SK-MEL-5 (cell line): ENCODE measurements at places on chromosomes 1 and 21.

GRCh38 chr21:44711327-44712202, at the start of gene TSPEAR:
TSS of gene TSPEAR (minus strand) at chr21:44711572. CDS start at chr21:44711514, 58 bp downstream.
- DNase-seq = no peak

DNA sequence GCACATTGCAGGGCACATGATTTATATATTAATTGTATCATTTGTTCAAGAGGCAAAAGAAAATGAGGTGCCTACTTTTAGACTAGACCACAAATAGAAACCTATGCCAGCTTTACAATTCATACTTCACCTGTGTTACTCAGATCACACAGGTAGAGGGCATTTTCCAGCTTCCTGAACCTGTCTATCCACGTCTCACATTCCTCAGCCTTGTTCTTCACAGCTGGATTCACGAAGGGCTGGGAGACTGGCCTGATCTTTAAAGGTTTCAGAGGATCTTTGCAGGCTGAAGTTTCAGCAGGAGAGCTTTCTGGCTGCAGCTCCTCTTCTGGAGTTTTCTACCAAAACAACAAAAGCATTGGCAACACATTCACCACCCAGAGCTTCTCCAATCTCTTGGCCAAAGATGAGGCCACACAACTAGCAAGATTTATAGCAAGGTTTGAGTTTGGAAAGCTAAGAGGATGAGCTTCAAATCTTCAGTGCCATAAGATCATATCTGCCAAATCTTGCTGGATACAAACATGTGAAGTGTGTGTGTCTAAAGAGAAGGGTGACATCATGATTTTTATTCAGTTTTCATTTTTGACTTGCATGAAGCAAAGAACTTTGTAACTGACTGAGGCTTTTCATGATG, 71.0 kb upstream of the CYP2J2 start:
- DNase-seq = no peak

- DNase-seq = no peak
Observed at GRCh38 chr1:212230329-212230728, 54.9 kb upstream of the PPP2R5A start.

DNA sequence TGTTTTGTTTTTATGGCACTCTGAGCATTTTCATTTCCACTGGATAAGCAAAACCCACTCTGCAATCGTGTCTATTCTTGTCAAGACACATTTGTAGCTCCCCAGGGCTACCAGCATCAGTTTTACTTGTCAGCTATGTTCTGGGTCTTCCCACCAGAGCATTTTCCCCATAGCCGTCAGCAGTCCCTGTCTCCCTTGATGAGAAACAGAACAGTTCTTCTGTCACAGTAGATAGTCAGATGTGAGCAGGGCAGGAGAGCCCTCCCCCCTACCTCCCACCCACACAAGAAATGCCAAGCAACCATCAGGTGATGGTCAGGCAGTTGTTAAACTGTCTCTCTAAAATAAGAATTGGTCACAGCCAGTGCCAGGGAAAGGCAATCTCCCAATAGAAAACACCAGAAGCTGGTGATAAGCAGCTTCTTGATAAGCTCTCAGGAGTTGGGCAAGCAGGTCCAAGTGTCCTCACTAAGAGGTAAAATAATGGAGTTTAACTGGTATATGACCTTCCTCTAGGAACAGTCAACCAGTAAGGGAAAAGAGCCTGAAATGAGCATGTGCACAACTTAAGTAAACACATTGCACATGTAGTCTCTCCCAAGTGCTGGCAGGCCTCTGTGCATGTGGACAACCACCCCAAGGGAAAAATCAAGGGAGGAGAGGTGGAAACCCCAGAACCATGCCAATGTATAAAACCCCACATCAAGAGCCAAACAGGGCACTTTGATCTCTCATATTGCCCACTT, 208.2 kb downstream of the S1PR1 start:
- DNase-seq = no peak

DNA sequence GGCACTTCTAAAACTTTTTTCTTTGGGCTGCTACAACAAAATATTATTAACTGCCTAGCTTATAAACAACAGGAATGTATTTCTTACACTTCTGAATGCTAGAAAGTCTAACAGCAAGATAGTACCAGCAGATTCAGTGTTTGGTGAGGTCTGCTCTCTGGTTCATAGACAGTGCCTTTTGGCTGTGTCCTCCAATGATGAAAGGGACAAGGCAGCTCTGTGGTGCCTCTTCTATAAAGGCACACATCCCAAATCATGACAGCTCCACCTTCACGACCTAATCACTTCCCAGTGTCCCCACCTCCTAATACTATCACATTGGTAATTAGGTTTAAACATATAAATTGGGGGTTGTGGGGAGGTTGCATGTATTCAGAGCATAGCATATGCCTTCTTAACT, 9.5 kb downstream of the CFH start:
- DNase-seq = no peak

- no peak for DNase-seq
Observed at GRCh38 chr21:33677450-33677849, 35.1 kb downstream of the ITSN1 start.

DNA sequence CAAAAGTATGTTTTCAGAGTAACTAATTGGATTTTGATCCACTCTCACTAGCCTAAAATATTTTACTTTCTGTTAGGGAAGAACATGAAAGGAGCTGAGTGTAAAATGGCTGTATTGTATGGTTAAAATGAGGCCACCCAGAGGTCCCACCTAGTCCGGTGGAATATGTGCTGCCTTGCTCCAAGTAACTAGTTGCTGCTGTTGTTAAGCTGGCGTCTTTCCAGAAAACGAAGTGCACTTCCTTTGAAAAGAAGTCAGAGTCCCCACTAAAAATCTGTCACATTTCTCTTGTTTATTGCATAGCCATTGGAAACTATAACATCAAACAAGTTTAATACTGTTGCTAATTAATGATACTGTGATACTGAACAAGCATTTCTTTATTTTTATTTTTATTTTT, 3.2 kb downstream of the SLC25A33 start:
- DNase-seq = no peak

DNA sequence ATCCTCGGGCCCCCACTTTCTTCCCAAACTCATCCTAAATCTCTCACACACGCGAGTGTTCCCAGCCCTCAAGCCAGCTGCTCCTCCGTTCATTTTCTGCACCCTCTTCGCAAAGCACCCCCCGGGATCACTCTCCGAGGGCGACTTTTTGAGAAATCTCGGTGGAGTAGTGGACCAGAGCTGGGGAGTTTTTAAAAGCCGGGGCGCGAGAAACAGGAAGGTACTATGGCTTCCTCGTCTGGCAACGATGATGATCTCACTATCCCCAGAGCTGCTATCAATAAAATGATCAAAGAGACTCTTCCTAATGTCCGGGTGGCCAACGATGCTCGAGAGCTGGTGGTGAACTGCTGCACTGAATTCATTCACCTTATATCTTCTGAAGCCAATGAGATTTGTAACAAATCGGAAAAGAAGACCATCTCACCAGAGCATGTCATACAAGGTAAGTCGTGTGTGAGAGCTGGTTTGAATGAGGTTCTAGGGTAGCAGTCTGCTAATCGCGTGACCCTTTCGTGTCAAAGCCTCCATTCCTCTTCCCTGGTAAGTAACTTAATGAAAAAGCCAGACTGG, 800 bp downstream of the DR1 start:
- DNase-seq = peak; percentile 28

DNA sequence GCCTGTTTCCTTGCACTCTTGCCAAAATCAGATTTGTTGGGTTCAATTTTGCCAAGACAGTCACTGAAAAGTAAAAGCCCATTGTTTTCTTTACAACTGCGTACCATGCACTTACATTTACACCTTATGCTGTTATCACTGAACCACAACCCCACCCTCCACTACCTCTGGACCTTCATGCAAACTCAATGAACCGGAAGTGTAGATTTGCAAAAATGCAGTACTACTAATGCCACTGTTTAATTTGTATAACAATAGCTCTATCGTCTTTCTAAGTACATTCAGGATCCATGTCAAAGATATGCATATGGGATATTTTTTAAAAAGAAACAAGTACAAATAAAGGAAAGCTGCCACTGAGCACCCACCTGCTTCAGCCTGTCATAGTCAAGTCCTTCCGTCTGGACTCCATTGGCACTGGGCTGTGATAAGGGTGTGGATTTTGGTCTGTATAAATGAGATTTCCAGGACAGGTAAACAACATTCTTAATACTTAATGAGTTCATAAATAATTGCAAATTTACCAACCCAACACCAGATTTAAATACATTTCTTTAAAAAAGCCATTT, 72.9 kb upstream of the LBR start:
- no peak for DNase-seq

DNA sequence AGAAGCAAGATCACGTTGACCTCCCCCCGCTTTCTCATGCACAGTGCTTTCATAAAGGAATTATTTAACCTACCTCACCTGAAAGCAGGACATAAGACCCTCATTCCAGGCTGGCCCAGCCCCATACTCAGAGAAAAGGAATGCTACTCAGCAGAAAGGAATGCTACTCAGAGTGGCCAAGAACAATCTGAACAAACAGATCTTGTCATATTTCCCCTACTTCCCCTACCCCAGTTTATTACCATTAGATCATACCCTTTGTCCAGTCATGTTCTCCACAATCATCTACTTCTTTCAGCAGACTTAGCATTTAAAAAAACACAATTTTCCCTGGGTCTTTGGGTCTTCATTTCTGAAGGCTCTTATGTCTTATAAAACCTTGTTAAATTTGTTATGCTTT, 89.8 kb downstream of the SLC16A1 start:
- DNase-seq = no peak

- no peak for DNase-seq
Observed at GRCh38 chr1:15835205-15835740, 12.2 kb upstream of the SPEN start.

GRCh38 chr1:227887697-227888403, 59.9 kb downstream of the WNT9A start:
- no peak for DNase-seq

DNA sequence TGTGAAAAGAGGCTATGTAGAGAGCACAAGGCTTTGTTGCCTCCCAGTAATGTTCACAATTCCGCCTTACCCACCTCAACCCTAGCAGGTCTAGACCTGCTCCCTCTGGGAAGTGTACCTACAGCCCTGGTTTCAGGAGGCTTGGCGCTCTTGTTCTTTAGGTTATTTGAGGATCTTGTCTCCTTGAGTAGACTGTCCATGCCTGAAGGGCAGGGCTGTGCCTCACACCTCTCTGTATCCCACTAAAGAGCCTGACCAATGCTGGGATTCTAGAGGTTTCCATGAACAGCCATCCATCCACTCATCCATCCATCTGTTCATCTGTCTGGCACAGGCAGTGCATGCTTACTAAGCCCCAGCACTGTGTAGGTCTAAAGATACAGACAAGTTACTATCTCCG, 1.0 kb downstream of the RAB7B start:
- no peak for DNase-seq

GRCh38 chr1:154218545-154218944, 2.2 kb upstream of the UBAP2L start:
- DNase-seq = no peak

DNA sequence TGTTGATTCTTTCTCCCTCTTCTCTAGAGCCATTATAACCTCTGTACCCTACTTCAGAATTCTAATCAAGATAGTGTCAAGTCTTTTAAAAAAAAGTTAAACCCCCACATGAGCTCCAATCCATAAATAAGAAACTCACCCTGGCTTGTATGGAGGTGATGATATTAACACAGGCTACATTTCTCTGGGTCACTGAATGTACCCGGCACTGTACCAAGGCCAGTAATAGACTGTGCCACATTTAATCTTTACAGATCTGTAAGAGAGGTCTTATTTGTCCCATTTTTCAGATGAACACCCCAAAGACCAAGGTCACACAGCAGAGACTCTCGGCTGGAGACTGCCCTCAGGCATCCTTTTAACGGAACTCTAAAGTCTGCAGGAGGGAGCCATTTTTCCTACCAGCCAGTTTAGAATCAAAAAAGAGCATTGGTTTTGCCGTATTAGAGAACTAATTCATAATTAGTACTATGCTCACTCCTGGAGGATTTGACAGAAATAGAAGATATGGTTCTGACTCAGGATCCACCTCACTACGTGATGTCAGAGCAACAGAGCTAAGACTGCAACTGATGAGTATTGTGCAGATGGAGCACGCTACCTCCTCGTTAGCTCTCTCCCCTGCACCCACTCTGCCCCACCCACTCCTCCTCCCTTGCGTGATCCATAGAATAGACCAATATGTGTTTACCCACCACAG, 217.2 kb upstream of the HOOK1 start:
- no peak for DNase-seq

DNA sequence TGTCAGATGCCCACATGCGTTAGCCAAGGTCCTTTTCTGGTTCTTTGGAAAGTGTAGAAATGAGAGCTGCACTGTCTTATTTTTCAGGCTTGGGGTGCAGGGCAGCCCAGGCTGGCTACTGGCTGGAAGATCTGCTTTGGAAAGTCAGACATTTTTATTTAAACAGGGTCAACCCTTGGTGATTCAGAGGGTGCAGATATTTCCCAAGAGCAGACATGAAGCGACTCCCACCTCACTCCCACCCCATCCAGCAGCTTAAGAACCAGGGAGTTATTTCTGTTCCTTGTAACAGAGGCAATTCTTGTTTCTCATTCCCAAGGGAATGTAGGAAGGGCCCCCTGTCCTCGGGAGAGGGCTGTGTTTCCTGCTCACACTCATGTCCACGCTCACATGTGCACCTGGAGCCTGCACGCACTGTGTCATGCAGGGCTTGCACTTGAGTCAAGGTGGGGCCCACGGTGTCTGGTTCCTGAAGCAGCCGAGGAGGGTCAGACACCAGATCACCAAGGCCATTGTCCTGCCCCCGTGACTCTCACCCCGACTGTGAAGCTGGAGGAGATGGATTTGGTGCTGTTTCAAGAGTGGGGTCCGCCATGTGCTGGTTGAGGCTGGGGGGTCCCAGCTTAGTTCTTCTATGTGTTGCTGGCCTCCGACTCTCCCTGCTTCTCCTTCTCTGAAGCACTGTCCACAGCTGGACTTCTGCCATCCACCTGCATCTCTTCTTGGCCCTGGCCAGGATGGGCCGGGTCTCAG, 992 bp downstream of the S100A7A start:
- DNase-seq = no peak

DNA sequence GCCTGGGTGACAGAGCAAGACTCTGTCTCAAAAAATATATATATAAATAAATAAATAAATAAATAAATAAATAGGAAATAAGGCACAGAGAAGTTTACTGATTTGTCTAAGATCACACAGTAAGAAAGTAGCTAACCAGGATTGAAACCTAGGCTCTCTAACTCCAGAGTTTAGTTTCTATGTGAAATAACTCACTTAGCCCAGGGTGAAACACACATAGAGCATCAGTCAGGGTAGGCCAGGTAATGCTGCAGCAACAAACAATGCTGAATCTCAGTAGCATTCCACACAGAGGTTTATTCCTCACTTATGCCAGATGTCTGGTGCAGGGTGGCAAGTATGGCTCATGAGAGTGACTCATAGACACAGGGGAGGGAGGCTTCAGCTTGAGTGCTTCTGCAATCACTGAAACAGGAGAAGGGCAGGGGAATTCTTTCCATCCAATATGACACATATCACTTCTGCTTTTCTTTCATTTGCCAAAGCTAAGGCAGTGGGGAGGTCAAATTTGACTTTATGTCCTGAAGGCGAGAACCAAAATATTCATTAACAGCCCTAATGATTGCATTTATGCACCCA, 37.1 kb upstream of the KANK4 start:
- peak; percentile 26 for DNase-seq

DNA sequence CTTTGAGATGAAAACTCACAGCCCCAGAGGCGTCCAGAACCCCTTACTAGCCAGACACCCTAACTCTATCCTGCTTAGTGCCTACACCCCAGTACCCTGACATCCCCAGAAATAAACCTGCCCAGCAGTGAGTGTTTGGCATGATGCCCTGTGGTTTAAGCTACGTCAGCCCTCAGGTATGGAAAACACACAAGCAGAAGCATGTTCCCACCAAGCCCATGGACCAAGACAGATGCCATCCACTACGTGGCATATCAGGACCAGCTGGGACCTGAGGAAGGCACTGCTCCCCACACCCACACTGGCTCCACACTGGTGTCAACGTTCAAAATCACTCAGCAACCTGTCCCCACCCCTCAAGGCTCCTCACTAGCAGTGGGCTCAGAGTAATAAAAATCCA, 116.4 kb downstream of the SYT2 start:
- no peak for DNase-seq
